ENCODE measurements at places on chromosomes 16 and 17.
A peak's percentile ranks its signal among the peaks of the same experiment; 100 is the strongest.

GRCh38 chr16:27240948-27241531 is 27.5 kb downstream of the NSMCE1 start:
- DNase-seq: no peak

DNA sequence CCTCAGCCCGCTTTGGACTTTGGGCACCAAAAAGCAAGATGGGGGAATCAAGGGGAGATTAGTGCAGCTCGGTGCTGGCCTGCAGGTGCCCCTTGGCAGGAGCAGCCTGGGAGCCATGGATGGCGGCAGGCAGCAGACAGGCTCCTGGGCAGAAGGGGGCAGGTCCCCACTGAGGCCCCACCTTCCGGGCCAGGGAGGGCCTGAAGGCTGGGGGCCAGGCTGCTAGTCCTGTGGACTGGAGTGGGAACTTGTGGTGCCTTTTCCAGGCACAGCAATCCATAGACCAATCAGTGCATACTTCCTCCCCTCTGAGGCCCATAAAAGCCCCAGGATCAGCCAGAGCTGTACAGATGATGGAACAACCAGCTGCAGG is 64.0 kb downstream of the USP32 start:
- DNase-seq: no peak

DNA sequence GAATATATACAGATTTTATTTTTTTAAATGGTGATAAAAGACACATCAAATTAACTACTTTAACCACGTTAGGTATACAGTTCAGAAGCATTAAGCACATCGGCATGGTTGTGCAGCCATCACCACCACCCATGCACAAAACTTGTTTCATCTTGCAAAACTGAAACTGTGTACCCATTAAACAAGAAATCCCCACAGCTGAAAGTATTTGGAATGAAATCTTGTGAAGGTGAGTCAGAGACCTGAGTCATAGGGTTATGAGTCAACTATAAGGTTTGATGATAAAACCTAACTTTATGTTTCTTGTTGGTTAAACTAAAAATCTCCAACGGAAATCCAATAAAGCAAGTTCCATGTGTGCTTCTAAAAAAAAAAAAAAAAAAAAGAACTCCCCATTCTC is 561.6 kb upstream of the PSMD7 start:
- no peak for DNase-seq

DNA sequence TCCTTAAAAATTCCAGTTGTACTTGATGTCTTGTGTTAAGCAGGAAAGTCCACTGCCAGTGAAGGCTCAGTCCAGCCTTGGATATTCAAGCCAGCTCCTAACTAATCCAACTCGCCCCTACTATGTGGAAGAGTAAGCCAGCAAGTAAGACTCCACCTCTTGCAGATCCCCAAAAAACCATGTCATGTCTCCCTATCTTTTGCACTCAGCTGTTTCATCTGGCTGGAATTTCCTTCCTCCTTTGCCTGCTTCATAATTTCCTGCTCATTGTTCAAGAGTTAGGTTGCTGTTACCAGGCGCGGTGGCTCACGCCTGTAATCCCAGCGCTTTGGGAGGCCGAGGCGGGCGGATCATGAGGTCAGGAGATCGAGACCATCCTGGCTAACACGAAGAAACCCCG is 37.8 kb downstream of the RBBP6 start:
- no peak for DNase-seq

DNA sequence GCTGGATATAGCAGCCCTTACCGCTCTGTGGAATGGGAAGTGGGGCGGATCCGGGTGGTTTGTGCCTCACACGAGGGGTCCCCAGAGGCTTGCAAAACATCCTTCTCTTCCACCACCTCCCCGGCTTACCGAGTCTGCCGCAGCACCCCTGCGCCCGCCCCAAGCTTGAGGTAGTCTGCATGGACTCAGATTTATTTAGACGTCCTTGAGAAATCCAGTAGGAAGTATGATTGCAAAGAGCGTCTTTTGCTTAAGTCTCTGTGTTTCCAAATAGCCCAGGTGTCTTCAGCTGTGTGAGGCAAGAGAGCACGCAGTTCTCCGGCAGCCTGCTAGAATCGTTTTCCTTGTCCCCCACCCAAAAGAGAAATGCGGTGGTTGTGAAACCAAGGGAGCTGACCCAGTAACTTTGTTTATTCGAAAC is 2.4 kb downstream of the KIAA0513 start:
- DNase-seq: no peak

- no peak for DNase-seq
These were observed 35.0 kb downstream of the CRISPLD2 start for GRCh38 chr16:84854759-84855158.

DNA sequence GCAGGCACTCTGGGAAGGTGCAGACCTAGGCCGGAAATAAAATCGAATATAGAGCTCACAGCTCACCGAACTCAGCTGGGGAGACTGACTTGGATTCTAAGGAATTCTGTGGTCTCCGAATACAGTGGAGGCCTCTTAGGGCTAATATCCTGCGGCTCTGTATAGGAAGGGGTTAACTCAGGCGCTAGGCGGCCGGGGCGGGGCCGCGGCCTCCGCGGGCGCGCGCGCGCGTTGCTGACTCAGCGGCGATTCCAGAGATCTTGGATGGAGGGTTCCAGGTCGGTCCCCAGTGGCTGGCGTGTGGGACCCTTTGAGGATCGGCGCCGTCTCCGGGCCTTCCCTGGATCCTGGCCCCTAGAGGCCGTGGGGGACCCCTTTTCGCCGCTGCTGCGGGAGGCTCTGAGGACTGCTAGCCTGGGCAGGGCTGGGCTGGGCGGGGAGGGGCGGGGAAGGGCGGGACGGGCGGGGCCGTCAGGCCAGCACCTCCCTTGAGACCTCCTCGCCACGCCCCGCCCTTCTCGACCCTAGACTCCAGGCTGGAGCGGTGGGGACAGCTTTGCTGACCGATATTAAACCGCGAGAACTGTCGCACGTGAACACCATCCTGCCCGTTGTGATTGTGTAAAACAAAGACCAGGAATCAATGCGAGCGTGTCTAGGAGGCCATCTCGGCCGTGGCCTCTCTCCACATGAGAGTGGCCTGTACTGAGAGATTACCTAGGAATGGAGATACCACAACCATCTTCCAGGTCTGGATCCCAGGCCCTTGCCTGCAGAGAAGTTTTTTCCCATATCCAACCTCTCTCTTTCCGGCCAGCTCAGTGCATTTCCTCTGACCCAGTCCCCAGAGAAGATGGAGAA is 1.4 kb upstream of the PLEKHH3 start:
- peak; percentile 66 for DNase-seq

GRCh38 chr17:82237746-82238471 is 9.1 kb downstream of the SLC16A3 start:
- DNase-seq: no peak

- DNase-seq: no peak
These were observed 282.7 kb upstream of the TNRC6C start for GRCh38 chr17:77675816-77676215.

GRCh38 chr16:50448522-50448921 is 79.7 kb upstream of the BRD7 start:
- no peak for DNase-seq

DNA sequence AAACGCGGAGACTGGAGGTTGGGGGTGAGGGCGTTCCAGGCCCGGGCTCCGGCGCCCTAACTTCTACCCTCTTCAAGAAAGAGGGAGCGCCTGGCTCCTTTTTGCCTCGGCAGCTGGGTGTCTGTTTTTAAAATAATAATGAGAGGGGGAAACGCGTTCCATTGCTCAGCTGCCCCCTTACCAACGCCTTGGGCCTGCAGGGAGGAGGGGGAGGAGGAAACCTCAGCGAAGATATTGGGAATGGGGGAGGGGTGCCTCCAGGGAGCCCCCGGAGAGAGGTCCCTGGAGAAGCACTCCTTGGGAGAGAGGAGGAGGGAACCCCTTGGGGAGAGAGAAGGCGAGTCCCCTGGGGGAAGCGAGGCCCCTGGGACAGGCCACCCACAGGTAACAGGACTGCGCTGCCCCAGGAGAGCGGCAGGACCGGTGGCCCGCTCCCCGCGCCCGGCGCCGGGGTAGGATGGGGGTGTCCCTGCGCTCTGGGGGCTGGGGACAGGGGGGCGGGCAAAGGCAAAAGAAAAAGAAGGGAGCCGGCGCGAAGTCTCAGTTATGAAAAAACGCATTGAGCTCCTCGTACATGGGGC is 2.7 kb downstream of the NEUROD2 start:
- no peak for DNase-seq

DNA sequence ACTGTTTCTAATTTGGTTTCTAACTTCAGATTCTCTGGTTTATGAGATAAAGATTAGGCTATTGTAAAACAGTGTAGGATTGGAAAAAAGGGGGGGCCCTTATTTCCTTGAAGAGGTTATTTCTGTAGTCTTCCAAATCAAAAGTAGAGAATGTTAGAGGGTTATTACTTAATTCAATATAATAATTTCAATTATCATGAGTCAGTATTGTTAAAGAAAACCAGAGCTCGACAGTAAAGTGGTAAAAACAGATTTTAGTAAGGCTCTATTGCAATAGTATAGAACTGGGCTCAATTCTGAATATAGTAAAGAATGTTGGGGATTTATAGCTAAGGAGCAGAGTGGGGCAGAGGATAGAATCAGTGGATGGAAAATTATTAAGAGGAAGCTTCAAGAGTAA is 140.0 kb downstream of the TANC2 start:
- DNase-seq: no peak

All from stimulated activated naive CD4-positive, alpha-beta T cell (primary cell).